ENCODE measurements at places on chromosomes 16 and 17.

DNA sequence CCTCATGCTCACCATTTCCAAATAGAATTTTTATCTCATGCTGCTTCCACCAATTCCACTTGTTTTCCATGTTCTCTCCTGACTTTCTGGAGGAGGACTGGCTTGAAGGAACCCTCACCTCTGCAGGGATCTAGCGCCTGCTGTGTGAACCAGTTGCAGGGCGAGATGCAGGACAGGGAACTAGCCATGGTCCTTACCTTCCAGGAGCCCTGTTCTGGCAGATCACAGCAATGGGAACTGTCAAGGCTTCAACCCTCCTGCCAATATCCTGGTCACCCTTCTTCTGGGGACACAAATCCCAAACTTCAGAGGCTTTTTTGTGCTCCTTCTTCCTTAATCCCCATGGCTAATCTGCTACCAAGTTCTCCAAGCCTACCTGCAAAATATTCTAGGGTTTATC lies 60.4 kb upstream of the MMP2 start:
- H3K36me3 ChIP-seq: no peaks in the 10 kb centered on the region
- H3K4me3 ChIP-seq: no peak overlapping the region
- H3K27me3 ChIP-seq: peaks cover 52% of the 10 kb centered on the region
- H3K4me1 ChIP-seq: peaks cover 4% of the 10 kb centered on the region
- DNase-seq: no peak
- no peak overlapping the region for H3K27ac ChIP-seq

DNA sequence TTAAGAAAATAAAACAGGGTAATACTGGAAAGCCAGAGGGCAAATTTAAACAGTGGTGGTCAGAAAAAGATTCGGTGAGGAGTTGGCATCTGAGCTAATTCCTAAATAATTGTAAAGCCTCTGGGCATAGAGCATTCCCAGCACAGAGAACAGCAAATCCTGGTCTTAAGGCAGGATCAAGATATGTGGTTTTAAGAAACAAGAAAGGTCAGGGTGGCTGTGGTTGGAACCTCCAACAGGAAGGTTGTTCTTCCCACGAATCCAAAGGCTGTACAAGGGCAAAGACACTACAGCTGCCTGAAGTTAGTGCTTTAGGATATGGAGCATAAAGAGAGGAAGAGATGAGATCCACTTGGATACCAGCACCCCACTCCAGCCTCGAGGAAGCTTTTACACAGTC lies 114.6 kb downstream of the ZNF18 start:
- no peaks in the 10 kb centered on the region for H3K36me3 ChIP-seq
- no peaks in the 10 kb centered on the region for H3K27me3 ChIP-seq
- H3K4me1 ChIP-seq: no peaks in the 10 kb centered on the region
- H3K4me3 ChIP-seq: no peak overlapping the region
- no peak overlapping the region for H3K27ac ChIP-seq
- no peak for DNase-seq

DNA sequence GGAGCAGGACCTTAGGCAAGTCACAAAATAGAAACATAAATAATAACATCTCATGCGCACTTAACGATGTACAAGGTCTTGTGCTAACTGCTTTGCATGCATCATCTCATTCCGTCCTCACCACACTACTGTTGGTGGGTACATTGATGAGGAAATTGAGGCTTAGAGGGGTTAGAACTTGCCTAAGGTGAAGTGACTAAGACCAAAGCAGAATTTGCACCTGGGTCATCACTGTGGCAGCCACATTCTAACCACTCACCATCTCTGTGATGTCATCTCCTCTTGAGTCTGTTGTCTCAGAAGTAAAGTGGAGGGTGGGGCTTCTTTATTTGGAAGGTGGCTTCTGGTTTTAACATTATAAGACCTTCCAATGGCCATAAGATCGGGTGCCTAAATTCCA lies 20.4 kb upstream of the TRIM25 start:
- DNase-seq: no peak
- no peaks in the 10 kb centered on the region for H3K4me1 ChIP-seq
- H3K4me3 ChIP-seq: no peak overlapping the region

GRCh38 chr17:44384823-44385286 lies 4.6 kb downstream of the ITGA2B start:
- peaks cover 17% of the 10 kb centered on the region for H3K4me1 ChIP-seq
- peak overlapping the region; percentile 81 for H3K4me3 ChIP-seq
- H3K27ac ChIP-seq: no peak overlapping the region

DNA sequence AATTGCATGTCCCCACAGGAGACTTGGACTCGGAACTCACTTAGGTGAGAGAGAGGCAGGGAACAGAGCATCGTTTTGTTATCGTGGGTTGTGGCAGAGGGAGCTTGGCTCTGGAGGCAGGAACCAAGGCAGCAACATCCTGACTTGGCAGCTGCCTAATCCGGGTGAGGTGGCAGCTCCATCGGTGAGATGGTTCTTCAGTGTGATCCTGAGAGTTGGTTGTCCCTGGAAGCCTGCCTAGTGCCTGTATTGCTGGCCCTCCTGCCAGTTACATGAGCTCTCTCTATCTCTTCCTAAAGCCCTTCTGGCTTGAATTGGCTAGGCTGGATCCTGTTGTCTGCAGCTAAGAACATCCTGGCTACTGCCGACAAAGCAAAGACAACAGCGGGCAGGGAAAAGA lies 19.9 kb upstream of the SEC14L1 start:
- no peaks in the 10 kb centered on the region for H3K4me1 ChIP-seq
- no peaks in the 10 kb centered on the region for H3K27me3 ChIP-seq
- no peak overlapping the region for H3K27ac ChIP-seq
- H3K4me3 ChIP-seq: no peak overlapping the region

DNA sequence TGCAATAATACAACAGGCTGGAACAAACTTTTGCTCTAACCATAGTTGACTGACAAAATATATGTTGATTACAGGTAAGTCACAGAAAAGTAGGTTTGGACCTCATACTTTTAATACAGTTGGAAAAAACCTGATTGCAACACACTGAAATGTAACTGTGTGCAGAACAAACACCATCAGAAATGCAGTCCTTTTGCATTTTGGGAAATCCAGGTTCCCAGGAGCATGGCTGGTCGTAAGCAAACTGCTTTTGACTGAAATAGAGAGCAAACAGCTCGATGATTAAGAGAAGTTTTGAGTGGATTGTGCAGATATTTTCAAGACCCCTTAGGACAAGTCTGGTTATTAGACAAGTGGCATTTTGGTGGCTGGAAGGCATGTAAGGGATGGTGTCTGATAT lies 8.0 kb downstream of the IGF2BP1 start:
- H3K4me3 ChIP-seq: no peak overlapping the region
- H3K27ac ChIP-seq: no peak overlapping the region
- H3K4me1 ChIP-seq: peaks cover 2% of the 10 kb centered on the region
- DNase-seq: no peak
- peaks cover 7% of the 10 kb centered on the region for H3K36me3 ChIP-seq

- no peak overlapping the region for H3K4me3 ChIP-seq
- peaks cover 4% of the 10 kb centered on the region for H3K36me3 ChIP-seq
- no peaks in the 10 kb centered on the region for H3K27me3 ChIP-seq
- H3K4me1 ChIP-seq: peaks cover 25% of the 10 kb centered on the region
- H3K27ac ChIP-seq: no peak overlapping the region
These were observed 413.0 kb downstream of the CPPED1 start for GRCh38 chr16:12390644-12391043.

GRCh38 chr17:67047382-67047781 lies 3.0 kb downstream of the CACNG1 start:
- peaks cover 2% of the 10 kb centered on the region for H3K4me1 ChIP-seq
- H3K27me3 ChIP-seq: no peaks in the 10 kb centered on the region
- H3K27ac ChIP-seq: no peak overlapping the region

DNA sequence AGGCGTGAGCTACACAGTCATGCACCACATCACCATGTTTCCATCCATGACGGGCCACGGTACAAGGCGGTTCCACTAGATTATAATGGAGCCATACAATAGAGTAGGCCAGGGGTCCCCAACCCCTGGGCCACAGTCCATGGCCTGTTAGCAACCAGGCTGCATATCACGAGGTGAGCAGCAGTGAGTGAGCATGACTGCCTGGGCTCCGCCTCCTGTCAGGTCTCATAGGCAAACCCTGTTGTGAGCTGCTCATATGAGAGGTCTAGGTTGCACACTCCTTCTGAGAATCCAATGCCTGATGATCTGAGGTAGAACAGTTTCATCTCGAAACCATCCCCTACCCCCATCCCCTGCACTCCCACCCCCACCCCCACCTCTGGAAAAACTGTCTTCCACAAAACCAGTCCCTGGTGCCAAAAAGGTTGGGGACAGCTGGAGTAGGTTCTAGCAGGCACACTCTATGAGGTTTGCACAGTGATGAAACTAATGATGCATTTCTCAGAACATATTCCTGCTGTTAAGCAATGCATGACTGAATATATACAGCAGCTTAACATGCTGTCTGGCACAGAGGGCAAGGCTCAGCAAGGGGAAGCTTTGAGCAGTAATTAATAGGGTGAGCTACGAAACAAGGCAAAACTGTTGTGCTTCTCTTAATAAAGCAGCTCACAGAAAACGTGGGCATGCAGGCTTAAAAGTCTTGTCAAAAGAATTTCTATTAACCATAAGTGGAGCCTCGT lies 108.0 kb downstream of the VPS53 start:
- H3K27me3 ChIP-seq: no peaks in the 10 kb centered on the region
- H3K4me3 ChIP-seq: no peak overlapping the region
- no peak overlapping the region for H3K27ac ChIP-seq

- H3K4me3 ChIP-seq: no peak overlapping the region
- no peaks in the 10 kb centered on the region for H3K36me3 ChIP-seq
- peaks cover 22% of the 10 kb centered on the region for H3K4me1 ChIP-seq
- DNase-seq: no peak
These were observed 395 bp downstream of the STXBP4 start for GRCh38 chr17:54968988-54969332.

DNA sequence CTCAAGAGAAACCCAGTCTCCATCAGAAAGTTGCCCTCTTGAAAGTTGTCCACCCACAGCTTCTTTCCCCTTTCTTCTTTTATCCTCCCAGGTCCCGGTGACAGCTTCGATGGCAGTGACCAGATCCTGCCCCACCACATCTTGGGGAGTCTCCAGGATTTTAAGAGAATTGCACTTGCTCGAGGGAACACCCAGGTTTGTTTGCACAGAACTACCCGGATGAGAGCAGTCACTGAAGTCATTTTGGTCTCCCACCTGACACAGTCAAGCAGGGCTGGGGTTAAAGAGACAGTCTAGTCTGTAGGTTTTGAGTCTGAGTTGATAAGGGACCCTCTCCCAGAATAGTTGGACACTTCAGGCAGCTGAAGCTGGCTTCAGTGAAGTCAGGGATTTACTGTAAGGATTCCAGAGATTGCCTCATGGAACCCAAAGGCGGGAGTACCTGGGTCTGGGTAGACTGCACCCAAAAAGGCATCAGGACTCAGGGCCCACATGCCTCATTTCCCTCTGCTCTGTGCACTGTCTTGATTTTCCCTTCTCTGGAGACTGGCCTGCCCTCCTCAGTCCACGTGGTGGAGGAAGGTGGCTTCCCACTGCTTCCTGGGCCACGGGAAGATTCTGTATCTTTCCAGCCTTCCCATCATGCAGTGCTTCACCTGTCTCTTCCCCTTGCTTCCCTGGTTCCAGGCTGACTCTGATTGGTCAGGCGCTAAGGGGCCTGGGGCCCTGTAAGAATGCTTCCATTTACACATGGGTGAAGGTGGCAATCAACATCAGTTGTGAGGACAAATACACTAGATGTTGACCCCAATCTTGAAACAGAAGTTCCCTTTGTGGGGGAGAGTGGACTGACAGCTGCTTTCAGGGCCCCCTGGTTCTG lies 9.5 kb downstream of the MYCBPAP start:
- peak overlapping the region; percentile 15 for H3K4me3 ChIP-seq
- no peaks in the 10 kb centered on the region for H3K36me3 ChIP-seq
- peaks cover 13% of the 10 kb centered on the region for H3K4me1 ChIP-seq
- peak overlapping the region; percentile 21 for H3K27ac ChIP-seq
- no peak for DNase-seq

- peak overlapping the region; percentile 14 for H3K27ac ChIP-seq
- DNase-seq: no peak
- peak overlapping the region; percentile 31 for H3K4me3 ChIP-seq
- H3K36me3 ChIP-seq: no peaks in the 10 kb centered on the region
These were observed 9.6 kb upstream of the MTSS2 start for GRCh38 chr16:70695331-70696070.

Data from T-helper 17 cell (primary cell).